ENCODE measurements at places on chromosomes 6 and 20. TPM values are rescaled to one million over a fixed set of nuclear protein-coding genes. Genes with fewer than 3 reads are reported as not detected.
A peak's percentile ranks its signal among the peaks of the same experiment; 100 is the strongest.

DNA sequence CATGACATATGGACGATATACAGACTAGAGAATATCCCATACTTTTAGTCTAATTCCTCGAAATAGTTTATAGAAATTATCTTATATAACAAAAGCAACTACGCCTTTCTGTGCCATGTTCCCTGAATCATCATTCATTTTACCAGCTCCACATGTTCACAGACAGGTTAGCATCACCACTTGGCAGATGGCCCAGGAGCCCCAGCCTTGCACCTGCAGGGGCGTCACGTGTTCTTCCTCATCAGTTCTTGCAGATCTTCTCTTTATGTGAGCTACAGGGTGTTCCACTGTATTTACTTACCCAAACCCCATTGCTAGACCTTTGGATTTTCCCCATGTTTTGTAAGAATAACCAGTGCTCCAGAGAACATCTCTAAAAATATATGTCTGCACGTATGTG is 12.6 kb upstream of the BNIP5 start:
- H3K36me3 ChIP-seq = 0 out of 2 replicates have a peak, but pooled peaks cover 5% of the 10 kb centered on the region
- no peak for DNase-seq
- H3K27ac ChIP-seq = no peak overlapping the region
- peaks cover 1% of the 10 kb centered on the region for H3K27me3 ChIP-seq

Gene LPA
- not detected for total RNA-seq

DNA sequence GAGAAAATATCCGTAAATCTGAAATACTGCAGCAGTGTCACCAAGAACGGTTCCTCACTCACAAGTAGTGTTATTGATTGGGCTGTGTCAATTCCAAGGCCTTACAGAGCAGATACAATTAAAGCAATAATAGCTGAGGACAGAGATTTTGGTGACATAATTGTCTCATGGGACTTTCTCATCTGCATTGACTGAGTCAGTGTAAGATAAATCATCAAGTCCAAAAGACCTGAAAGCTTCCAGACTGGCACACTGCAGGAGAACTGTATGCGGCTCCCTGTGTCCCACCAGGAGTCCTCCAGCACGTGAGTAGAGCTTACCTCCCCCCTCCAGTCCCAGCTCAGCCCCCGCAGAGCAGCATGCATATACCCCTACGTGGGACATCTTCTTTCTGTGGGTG is 655.2 kb upstream of the ARID1B start:
- H3K27ac ChIP-seq = no peak overlapping the region
- no peaks in the 10 kb centered on the region for H3K36me3 ChIP-seq
- no peak overlapping the region for H3K4me3 ChIP-seq
- no peak for DNase-seq
- no peaks in the 10 kb centered on the region for H3K4me1 ChIP-seq

Gene ERVFRD-1
- total RNA-seq = not detected

DNA sequence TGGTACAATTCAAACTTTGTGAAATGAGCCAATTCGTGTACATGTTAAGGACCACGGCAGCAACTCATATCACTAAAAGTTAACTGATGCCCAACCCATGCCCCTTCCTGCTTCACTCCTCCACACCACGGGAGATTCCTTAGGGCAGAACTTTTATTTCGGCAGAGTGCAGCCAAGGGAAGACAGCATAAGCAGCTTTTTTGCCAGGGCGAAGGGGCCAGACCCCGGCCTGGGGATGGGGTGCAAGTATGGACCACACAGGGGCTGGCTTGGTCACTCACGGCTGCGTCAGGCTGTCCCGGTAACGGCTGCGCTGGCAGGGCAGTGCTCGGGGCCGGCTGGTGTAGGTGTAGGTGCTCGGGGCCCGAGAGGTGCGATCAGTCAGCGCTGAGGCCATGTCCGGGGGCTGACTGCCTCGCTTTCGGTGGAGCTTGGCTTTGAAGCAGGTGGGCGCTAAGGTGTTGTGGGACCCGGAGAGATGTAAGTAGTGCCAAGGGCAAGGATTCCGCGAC is 792 bp downstream of the RSPH3 start:
- peak overlapping the region; percentile 90 for H3K27ac ChIP-seq
- peak overlapping the region; percentile 96 for H3K4me3 ChIP-seq
- peaks cover 12% of the 10 kb centered on the region for H3K36me3 ChIP-seq
- no peak for DNase-seq
- no peaks in the 10 kb centered on the region for H3K27me3 ChIP-seq

Gene WFDC5
- total RNA-seq = not detected

- H3K27ac ChIP-seq = no peak overlapping the region
- H3K4me3 ChIP-seq = no peak overlapping the region
- no peak for DNase-seq
Observed at GRCh38 chr20:22575087-22575721, 9.2 kb downstream of the FOXA2 start.

Gene MYT1
- total RNA-seq = not detected

DNA sequence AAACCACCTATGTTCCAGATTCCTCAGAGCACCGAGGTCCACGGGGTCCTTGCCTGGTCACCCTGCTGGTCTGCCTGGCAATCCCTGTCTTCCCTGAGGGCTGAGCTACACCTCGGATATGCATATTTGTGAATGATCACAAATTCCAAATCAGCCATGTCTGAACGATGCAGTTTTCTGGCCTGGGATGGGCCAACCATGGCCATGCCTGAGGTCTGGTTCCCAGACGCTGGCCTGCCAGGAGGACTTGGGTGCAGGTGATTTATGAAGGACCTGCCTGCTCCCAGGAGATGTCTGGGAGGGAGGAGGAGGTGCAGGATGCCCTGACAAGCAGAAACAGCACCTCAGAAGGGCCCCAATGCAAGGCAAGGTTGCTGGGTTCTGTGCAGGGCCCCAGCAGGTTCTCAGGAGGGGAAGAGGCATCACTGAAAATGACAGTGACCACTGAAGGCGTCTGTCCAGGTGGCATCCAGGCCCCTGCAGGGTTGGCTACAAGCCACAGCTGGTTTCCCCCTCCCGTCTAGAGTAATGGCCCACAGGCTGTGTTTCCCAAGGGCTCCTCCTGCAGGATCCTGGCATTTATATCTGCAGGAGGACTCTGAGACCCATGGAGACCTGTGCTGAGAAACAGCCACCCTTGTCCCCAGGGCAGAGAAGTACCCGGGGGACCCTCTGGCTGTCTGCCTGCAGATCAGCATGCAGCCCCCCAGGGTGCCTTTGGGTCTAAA is 205.3 kb downstream of the TAF4 start:
- peaks cover 3% of the 10 kb centered on the region for H3K27me3 ChIP-seq
- no peak overlapping the region for H3K4me3 ChIP-seq
- no peaks in the 10 kb centered on the region for H3K36me3 ChIP-seq
- no peak overlapping the region for H3K27ac ChIP-seq
- H3K4me1 ChIP-seq = no peaks in the 10 kb centered on the region

GRCh38 chr20:41457173-41457857 is 90.7 kb upstream of the EMILIN3 start:
- H3K4me3 ChIP-seq = no peak overlapping the region
- H3K4me1 ChIP-seq = peaks cover 17% of the 10 kb centered on the region
- H3K27me3 ChIP-seq = no peaks in the 10 kb centered on the region
- peaks cover 51% of the 10 kb centered on the region for H3K36me3 ChIP-seq
- no peak for DNase-seq
- H3K27ac ChIP-seq = no peak overlapping the region

Gene FOXC1
- 17.8 TPM for total RNA-seq

GRCh38 chr6:136706430-136706829 is 85.8 kb downstream of the MAP3K5 start:
- peak overlapping the region; percentile 1 for H3K27ac ChIP-seq
- H3K4me1 ChIP-seq = peaks cover 13% of the 10 kb centered on the region
- no peak for DNase-seq
- no peak overlapping the region for H3K4me3 ChIP-seq
- H3K36me3 ChIP-seq = peaks cover 5% of the 10 kb centered on the region

DNA sequence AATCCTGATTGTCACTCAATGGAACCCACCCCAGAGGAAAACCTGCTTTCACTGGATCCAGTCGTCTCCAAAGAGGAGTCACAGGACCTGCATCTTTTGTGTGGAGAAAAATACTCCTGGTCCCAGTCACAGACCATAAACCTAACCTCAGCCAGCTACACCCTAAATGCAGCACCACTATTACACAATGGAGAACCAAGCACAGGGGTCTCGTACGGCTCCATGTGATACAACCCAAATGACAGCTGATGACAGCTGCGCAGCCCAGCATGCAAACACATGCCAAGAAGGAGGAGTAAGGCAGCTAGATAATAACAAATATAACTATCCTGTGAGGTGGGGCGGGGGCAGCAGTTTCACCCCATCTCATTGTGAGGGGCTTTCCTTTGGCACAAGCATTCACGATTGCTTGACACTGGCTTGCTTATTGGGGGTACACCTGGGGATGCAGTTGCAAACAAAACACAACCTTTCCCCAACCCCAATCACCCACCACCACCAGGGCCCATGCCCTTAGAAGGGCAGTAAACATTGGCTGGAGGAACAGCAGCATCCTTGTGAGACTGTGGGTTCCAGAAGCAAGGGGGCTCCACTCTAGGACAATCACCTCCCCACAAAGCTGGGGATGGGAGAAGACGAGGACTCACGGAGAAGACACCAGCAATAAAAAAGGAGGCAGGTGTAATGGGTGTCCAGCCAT is 51.5 kb downstream of the TRERF1 start:
- no peaks in the 10 kb centered on the region for H3K27me3 ChIP-seq
- H3K4me3 ChIP-seq = no peak overlapping the region
- no peak for DNase-seq
- peaks cover 15% of the 10 kb centered on the region for H3K36me3 ChIP-seq
- H3K27ac ChIP-seq = no peak overlapping the region

Gene ZNF311
- total RNA-seq = 0.17 TPM

- H3K27ac ChIP-seq = no peak overlapping the region
- H3K4me1 ChIP-seq = peaks cover 51% of the 10 kb centered on the region
- H3K4me3 ChIP-seq = no peak overlapping the region
- no peak for DNase-seq
Observed at GRCh38 chr6:44044154-44044539, 83.1 kb downstream of the MRPL14 start.

DNA sequence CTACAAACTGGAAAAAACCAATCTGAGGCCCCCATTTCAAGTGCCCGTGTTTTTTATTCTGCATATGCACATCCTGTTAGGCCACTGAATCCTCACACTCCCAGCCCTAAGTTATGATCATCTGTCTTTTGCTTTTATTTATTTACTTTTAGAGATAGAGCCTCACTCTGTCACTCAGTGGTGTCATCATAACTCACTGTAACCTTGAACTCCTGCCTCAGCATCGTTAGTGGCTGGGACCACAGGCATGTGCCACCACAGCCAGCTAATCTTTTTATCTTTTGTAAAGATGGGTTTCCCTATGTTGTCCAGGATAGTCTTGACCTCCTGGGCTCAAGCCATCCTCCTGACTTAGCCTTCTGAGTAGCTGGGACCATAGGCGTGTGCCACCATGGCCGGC is 29.6 kb upstream of the CLDN20 start:
- peaks cover 1% of the 10 kb centered on the region for H3K27me3 ChIP-seq
- H3K4me3 ChIP-seq = no peak overlapping the region
- no peak for DNase-seq
- H3K4me1 ChIP-seq = peaks cover 22% of the 10 kb centered on the region

- DNase-seq = no peak
- no peaks in the 10 kb centered on the region for H3K36me3 ChIP-seq
- peaks cover 3% of the 10 kb centered on the region for H3K27me3 ChIP-seq
- H3K27ac ChIP-seq = no peak overlapping the region
- no peak overlapping the region for H3K4me3 ChIP-seq
Observed at GRCh38 chr20:40630713-40631112, 58.3 kb downstream of the MAFB start.

- peaks cover 45% of the 10 kb centered on the region for H3K36me3 ChIP-seq
- 0 out of 2 replicates have a peak, but pooled peaks cover 11% of the 10 kb centered on the region for H3K4me1 ChIP-seq
- H3K27ac ChIP-seq = no peak overlapping the region
- H3K27me3 ChIP-seq = peaks cover 2% of the 10 kb centered on the region
- no peak for DNase-seq
Observed at GRCh38 chr6:28901831-28902230, 22.0 kb downstream of the TRIM27 start.

GRCh38 chr6:60671369-60671768 is 1614.7 kb downstream of the KHDRBS2 start:
- H3K4me3 ChIP-seq = no peak overlapping the region
- no peaks in the 10 kb centered on the region for H3K36me3 ChIP-seq
- H3K27ac ChIP-seq = no peak overlapping the region
- no peaks in the 10 kb centered on the region for H3K4me1 ChIP-seq

GRCh38 chr20:50815162-50815989 is 20.5 kb downstream of the BCAS4 start:
- peaks cover 47% of the 10 kb centered on the region for H3K4me1 ChIP-seq
- H3K4me3 ChIP-seq = peak overlapping the region; percentile 80
- H3K27me3 ChIP-seq = no peaks in the 10 kb centered on the region
- H3K36me3 ChIP-seq = peaks cover 18% of the 10 kb centered on the region

Gene THBS2
- total RNA-seq = 152 TPM

GRCh38 chr20:38881806-38882440 is 44.3 kb upstream of the FAM83D start:
- H3K27me3 ChIP-seq = peaks cover 27% of the 10 kb centered on the region
- DNase-seq = no peak
- H3K4me3 ChIP-seq = no peak overlapping the region
- no peaks in the 10 kb centered on the region for H3K36me3 ChIP-seq
- H3K4me1 ChIP-seq = peaks cover 7% of the 10 kb centered on the region

DNA sequence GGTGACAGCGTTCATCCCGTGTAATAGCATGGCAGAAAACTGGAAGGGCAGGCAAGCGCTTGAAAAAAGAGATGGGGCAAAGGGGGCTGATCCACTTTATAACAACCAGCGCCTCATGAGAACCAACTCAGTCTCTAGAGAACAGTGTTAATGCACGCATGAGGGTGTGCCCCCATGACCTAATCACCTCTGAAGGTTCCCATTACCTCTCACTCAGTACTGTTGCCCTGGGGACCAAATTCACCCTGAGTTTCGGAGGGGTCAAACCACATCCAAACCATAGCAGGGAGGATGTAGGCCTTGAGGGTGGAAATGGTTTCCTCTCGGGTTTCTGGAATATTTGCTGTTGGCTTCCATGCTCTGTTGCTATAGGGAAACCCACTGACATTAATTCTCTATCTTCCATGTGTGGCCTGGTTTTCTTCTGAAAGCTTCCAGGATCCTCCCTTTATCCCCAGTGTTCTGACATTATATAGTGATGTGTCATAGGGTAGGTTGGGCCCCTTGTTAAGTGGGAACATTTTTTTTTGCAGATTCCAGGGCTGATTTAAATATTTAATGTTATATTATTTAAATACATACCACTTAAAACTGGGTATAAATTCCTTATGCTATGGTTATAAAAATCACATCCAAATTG is 65.2 kb downstream of the PPP1R14C start:
- H3K27ac ChIP-seq = no peak overlapping the region
- H3K36me3 ChIP-seq = no peaks in the 10 kb centered on the region
- H3K4me1 ChIP-seq = peaks cover 15% of the 10 kb centered on the region
- no peak for DNase-seq
- peaks cover 8% of the 10 kb centered on the region for H3K27me3 ChIP-seq

- no peak for DNase-seq
- no peak overlapping the region for H3K27ac ChIP-seq
- H3K27me3 ChIP-seq = no peaks in the 10 kb centered on the region
- no peak overlapping the region for H3K4me3 ChIP-seq
- H3K4me1 ChIP-seq = no peaks in the 10 kb centered on the region
- H3K36me3 ChIP-seq = no peaks in the 10 kb centered on the region
Observed at GRCh38 chr6:119727504-119728219, 378.1 kb upstream of the MAN1A1 start.
